ENCODE measurements at places on chromosomes 12 and 14. TPM values are rescaled to one million over a fixed set of nuclear protein-coding genes. Genes with fewer than 3 reads are reported as not detected.

- DNase-seq, result peak; percentile 50
Observed at GRCh38 chr14:99838639-99839134, 45.5 kb downstream of the EML1 start.

DNA sequence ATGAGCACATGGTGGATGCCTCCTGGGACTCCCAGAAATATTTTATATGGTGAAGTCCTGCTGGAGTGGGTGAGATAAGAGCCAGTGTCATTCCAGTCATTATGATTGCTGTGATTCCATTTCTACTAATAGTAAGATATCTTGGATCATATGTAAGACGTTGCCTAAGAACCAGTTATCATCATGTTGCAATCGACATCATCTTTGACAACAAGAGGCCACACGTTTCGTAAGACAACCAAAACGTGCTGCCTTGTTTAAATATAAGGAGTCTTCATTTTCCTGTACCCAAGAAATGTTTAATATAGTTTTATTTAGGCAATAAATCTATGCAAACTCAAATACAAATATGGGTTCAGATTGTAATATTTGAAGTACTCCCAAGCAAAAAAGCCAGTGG is 58.4 kb downstream of the SPTSSA start:
- DNase-seq, result no peak

DNA sequence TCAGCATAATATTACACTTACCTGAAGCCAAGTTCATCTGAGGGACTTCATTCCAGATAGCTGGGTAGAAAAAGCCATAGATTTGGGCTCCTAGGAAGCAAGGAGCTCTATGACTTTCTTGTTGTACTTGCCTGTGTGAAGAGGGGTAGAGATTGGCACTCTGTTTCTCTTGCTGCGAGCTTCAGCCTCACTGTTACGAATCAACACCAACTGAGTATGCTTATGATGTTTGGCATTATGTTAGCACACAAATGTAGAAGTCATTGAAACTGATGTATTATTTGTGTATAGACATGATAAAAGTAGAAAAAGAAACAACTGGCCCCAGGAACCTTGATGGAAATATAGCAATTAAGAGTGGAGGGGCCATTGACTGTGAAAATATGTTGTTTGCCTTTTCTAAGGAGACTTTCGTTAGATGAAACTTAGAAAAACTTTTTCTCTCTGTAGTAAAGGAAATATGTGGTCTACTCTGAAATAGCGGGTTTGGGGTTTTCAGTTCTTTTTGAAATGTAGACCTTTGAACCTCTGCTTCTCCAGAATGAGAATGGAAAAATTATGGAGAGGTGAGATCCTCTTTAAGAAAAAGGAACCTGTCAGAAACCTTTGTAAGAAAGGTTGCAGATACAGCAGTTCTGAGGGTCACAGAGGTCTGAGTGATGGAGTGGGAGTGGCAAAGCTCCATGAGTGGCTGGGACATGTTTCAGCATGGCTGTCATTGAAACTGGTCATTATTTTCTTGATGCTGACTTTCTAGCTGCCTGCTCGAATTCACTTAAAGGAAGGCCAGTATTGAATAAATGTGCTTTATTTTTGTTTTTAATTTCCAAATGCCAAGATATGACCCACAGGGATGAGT is 159.9 kb downstream of the GCH1 start:
- DNase-seq, result no peak

DNA sequence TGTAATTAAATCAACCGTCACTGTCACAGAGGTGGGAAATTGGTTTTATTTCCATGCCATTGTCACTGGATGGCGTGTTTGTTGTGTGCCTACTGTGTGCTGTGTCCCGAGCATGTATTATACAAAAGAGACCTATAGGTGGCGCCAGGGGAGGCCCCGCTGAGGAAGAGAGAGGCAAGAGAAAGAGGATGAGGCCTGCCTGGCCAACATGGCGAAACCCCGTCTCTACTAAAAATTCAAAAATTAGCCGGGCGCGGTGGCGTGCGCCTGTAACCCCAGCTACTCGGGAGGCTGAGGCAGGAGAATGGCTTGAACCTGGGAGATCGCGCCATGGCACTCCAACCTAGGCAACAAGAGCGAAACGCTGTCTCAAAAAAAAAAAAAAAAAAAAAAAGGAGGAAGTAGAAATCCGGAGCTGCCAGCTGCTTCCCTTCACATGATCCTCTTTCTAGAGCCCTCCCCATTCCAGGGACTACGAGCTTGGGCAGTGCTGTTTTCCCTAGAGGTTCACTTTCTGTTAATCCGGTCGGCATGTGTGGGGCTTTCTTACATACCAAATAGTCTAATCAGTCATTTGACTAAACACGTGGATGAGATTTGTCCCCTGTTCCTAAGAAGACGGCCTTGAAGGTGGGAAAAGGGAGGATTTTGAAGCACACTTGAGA is 6.4 kb upstream of the CCDC175 start:
- DNase-seq, result no peak

- DNase-seq, result no peak
Observed at GRCh38 chr12:118354903-118355302, 17.8 kb downstream of the TAOK3 start.

The AQP6 gene
- not detected for total RNA-seq

The KCNJ8 gene
- 29.8 TPM for total RNA-seq

The DACT1 gene
- 10.4 TPM for total RNA-seq

The PDE3A gene
- 93.8 TPM for total RNA-seq

Data from esophagus muscularis mucosa (tissue), 4 donors.